NCI-H526 (cell line): ENCODE measurements at places on chromosomes 7 and 10.

GRCh38 chr7:151178236-151178635 is 8.8 kb downstream of the ASB10 start:
- no peak for DNase-seq

DNA sequence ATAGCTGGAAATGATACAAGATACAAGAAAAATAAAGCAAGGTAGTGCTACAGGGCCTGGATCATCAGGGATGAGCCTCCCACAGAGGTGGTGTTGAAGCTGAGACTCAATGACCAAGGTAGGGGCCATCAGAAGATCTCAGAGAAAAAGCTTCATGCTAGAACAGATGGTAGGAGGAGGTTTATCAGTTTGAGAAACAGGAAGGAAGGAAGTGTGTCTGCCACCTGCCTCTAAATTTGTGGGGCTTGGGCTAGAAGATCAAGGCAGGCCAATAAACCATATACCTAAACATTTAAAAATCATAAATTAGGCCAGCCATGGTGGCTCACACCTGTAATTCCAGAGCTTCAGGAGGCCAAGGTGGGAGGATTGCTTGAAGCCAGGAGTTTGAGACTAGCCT is 410.8 kb upstream of the PRKCQ start:
- no peak for DNase-seq

DNA sequence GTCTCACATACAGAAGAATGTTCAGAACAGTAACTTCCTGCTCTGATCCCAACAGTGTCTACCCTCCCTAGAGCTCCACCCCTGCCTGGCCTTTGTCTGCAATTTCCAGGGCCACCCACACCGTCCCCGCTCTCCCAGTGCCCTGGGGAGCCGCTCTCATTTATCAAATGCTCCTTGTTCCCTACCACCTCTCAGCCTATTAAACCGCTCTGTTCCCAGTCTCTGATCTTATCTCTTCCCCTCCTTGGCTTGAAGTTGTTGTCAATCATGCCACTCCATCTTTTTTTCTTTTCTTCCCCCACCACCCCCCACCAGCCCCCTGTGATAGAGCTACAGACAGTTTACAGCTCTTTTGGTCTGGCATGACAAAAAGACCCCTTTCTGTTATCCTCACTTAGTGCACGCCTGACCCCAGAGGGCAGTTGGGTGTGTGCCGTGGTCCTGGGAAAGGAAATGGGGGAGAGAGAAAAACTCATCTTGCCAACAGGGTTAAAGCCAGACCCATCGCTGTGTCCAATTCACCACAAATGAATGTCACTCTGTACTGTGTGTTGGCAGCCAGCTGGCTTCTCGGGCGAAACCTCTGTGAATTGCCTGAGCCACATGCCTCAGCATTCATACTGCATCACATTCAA is 28.8 kb upstream of the HECTD2 start:
- peak; percentile 4 for DNase-seq

GRCh38 chr7:101835136-101835535 is 17.7 kb downstream of the CUX1 start:
- DNase-seq = no peak

- DNase-seq = no peak
Measured at GRCh38 chr10:68501691-68502090, 25.6 kb downstream of the SLC25A16 start.

DNA sequence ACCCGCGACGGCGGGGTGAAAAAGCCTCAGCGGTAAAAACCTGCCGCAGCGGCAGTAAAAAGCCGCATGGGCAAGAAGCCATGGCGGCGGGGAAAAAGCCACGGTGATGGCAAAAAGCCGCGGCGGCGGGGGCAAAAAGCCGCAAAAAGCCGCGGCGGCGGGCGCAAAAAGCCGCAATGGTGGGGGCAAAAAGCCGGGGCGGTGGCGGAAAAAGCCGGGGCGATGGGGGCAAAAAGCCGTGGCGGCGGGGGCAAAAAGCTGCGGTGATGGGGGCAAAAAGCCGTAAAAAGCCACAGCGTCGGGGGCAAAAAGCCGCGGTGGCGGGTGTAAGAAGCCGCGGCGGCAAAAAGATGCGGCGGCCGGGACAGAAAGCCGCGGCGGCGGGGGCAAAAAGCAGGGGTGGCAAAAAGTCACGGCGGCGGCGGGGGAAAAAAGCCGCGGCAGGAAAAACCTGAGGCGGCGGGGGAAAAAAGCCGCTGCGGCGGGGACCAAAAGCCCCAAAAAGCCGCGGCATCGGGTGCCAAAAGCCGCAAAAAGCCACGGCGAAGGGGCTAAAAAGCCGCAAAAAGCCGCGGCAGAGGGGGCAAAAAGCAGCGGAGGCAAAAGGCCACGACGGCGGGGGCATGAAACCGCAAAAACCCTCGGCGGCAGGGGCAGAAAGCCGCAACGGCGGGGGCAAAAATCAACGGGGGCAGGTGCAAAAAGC is 488.5 kb downstream of the ZNF33B start:
- no peak for DNase-seq

DNA sequence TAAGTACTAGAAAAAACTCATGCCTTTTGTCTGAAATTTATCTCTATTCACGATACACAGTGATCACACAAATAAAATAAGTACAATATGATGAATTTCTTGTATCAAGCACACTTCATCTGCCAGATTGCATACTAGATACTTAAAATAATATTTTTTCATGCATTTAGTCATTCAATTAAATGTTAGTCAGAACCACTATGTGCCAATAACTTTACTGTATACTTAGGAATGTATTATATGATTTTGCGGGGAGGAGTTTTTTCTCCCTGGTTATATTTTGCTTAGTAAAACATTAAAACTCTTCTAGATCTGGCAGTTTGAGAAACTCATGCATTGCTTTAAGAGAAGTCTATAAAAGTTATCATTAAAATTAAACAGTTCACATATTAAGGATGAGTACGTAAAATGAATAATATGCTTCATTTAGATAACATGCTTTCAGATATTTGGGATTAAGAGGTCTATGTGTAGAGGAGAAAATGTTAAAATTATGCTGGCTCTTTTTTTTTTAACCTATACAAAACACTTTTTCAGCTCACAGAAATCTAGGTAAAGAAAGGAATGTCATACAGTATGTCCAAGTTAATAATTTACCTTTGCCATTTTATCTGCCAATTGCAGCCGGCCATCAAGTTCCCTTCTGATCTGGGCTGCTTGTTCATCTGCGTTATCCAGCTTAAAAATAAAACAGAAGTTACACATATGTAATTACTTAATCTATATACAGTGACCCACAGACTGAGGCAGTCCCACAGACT is 70.1 kb downstream of the RNF133 start:
- DNase-seq = no peak

DNA sequence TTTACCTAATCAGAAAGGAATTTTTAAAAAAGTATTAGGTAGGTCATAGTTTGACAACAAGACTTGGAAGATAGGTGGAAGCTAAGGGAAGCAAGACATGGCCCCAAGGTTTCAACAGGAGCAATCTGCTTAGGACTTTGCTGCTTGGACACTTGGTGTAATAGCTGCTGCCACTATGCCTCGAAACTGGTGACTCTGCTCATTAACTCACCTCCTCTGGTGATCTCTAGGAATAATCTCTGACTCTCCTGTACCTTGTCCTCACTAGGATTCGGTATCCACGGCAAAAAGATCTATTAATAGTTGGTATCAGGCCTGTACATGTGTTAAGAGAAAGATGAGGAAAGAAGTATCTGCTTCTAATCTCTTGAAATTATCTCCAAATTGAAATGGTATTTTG is 53.1 kb downstream of the PTEN start:
- DNase-seq = no peak

GRCh38 chr7:81070956-81071355 is 152.1 kb upstream of the SEMA3C start:
- DNase-seq = no peak

GRCh38 chr10:26780793-26781601 is 79.8 kb downstream of the ABI1 start:
- DNase-seq = no peak

- no peak for DNase-seq
Measured at GRCh38 chr7:130021105-130021834, 29.9 kb downstream of the ZC3HC1 start.

DNA sequence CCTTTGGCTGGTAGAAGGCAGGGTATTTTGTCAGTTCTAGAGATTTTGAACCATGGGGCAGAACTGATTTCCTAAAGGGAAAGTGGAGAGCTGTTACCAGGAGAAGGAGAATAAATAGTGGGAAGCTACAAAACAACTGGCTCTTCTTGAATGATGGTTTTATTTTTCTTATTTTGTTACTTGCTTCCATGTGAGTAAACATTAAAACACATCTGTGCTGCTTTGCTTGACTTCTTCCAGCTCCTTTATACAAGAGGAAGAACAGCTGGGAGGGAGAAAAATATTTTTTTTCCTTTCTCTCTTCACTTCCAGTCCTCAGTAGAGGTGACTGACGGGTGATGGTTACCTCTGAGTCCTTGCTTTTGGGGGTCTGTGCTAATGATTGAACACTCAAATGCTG is 30.0 kb upstream of the SYPL1 start:
- DNase-seq = no peak

DNA sequence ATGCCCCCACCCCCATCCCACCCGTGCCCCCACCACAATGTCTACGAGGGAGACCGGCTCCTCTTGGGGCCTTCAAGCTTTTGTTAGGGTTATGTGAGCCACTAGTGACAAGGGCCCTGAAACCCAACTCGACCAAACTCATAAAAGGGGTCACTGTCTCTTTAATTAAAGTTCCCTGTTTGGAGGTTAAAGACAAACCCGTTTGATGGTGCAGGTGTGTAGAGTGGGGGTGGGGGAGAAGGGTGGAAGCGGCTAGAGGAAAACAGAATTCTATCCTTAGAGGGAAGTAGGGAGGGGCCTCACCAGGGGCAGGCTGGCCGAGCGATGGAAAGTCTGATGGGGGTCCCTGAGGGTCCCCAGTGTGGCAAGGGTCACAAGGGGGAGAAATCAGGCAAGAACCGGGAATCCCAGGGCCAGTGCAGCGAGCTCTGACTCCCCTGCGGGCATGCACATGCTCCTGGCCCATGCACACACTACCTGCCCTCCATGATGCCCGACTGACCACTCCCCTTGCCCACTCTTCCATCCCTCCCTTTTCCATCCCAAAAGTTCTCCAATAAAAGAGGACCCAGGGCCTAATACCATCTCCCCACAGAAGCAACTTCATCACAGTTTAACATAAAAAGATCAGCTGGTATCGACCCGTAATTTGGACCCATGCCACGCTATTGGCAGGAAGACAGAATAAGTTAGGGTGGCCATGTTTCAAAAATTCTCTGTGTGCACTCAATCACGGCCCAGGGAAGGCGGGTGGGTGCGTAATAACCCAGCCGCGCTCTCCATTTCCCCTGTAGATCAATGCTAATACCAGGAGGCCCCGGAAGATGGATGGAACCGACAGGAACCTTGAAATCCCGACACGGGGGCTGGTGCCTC is 35.9 kb upstream of the SLF2 start:
- no peak for DNase-seq

- no peak for DNase-seq
Measured at GRCh38 chr7:29958667-29959358, 30.8 kb downstream of the SCRN1 start.

DNA sequence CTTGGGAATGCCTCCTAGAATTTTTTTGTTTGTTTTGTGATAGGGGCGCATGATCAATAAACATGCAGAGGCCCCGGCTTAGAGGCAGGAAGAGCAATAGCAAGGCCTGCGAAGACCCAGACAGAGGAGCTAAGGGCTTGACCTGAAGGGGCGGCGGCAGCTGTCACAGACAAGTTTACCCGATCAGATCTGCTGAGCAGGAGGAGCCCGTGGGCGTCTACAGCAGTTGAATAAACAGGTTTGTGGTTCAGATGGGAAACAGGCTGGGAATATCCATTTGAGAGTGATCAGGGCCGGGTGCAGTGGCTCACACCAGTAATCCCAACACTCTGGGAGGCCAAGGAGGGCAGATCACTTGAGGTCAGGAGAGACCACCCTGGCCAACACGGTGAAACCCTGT is 126.0 kb upstream of the CALN1 start:
- DNase-seq = no peak

DNA sequence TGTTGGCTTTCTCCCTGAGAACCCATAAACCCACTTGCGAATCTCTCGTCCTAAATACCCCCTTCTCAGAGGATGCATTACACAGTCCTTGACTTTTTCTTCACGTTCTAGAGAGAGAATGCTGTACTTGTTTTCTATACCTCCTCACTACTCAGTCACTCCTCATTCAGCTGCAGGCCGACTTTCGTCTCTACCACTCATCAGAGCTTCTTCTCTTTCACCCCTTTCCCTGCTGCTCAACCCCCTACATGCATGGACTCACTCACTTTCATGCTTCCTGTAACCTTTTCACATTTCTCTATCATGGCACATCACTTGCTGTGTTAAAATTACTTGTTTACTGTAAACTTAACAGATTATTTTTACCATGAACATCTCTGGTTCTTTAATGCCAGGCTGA is 19.8 kb downstream of the MDFIC start:
- DNase-seq = no peak

DNA sequence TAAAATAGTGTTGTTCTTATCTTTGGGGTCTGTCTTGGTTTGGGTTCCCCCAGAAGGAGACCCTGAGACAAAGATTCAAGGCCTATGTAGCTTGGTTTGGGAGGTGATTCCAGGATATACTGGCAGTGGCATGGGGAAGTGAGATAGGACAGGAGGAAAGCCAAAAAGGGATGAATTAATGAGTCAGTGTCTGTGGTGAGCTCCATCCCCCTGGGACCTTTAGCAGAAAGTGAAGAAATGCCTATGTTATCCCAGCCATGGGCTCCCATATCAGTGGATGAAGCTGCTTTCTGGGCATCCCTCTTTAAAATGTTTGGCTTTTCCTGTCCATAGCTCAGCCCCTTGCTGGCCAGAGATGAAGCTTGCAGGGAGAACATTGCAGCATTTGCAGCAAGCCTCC is 217.0 kb upstream of the CTBP2 start:
- DNase-seq = no peak

DNA sequence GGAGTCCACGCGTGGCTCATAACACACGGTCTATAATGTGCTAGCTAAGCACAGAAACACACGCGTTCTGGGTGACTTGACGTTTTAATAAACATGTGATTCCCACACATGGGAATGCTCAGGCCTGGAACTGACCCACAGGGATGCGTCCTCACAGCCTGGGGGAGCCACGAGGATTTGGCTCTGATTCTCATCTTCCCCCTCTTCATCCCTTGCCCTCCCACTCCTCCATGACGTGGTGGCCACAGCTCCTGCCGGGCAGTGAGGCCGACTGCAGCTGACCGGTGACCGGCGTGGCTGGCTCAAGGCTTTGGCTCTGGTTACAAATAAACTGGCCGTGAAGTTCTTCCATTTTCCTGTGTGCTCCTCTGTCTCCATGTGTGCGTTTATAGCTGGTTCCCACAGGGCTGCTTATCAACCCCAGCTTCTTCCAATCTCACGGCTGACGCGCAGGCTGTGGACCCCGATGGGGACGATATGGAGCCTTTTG is 40.9 kb upstream of the KLF6 start:
- no peak for DNase-seq

- DNase-seq = no peak
Measured at GRCh38 chr7:55996856-55997500, 32.6 kb downstream of the NIPSNAP2 start.

- no peak for DNase-seq
Measured at GRCh38 chr10:119415121-119415520, 127.4 kb downstream of the RGS10 start.

GRCh38 chr7:33870120-33870519 is 35.2 kb upstream of the BMPER start:
- DNase-seq = no peak
